ENCODE measurements at places on chromosomes 12 and 14.

DNA sequence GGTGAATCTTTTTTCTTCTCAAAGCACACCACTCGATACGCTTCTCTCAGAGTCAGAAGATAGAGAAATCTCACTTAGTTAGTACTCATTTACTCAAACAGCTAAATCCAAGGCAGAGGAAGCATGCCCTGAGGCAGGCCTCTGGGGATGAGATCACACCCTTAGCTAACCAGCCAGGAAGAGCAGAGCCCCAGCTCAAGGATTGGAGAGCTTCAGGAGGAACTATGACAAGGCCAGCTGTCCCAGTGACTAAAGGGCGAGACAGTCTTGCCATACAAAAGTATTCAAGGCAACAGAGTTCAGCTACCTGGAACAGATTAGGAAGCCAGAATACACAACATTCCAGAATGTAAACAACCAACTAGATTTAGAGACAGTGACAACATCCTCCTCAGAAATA, 197.7 kb upstream of the CCDC196 start:
- DNase-seq = no peak

DNA sequence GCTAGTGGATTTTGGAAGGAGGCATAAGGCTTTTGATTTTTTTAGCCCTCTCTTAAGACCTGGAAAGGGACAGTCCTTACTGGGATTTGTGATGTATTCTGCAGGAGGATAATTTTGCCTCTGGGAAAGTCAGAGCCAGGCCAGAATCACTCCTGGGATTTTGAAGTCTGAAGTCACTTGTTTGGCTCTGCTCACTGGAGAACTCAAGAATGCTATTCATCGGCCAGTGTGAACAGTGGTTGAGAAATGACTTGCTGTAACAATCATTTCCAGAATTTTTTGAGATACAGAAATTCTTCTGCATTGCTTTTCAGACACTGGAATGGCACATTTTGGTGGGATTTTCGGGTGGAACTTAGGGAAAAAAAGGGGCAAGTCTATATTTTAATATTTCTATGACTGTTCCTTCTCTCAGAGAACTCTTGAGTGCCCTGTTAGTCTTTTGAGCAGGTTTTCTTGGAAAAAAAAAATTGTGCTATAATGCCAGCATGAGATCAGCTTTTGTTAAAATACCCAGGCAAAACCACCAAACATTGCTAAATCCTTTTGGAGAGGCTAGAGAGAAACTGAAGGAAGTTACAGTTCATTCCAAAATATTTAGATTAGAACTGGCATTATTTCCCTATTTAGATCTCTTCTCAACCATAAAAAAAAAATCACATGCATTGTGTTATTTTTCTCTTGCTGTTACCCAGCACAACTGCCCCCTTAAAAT, 26.1 kb upstream of the BHLHE41 start:
- no peak for DNase-seq

DNA sequence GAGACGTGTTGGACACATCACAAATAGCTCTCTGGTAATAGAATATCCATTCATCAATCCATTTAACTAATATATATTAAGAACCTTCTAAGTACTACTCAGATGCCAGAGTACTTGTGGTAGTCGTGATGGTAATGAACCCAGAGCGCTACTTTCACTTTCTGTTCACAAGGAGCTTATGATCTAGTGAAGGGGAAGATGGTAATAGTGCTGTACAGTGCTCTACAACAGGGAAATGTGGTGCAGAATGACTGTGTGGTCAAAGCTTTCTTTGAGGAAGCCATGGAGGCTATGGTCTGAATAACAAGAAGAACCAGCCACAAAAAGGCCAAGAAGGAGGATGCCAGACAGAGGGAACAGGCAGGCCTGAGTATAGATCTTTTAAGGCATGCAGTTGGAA, 212.0 kb downstream of the PTPRO start:
- no peak for DNase-seq

GRCh38 chr12:47858511-47859266, 39.0 kb upstream of the HDAC7 start:
- no peak for DNase-seq

DNA sequence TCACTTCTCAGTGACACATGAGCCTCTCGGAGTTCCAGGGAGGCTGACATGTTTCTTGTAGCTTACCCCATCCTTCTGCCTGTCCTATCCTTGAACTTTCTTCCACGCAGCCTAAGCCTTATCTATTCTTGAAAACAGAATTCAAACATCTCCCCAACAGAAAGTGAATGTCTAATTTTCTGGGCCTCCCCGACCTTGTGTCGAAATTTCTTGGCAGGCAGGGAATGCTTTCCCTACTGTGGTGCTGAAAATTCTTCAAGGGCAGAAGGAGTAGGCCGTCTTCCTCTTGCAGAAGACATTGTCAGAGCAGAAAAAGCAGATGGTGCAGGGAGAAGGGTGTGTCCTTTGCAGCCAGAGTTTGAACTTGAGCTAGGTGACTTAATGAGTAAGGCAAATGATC, 63.0 kb upstream of the TCL1B start:
- no peak for DNase-seq

DNA sequence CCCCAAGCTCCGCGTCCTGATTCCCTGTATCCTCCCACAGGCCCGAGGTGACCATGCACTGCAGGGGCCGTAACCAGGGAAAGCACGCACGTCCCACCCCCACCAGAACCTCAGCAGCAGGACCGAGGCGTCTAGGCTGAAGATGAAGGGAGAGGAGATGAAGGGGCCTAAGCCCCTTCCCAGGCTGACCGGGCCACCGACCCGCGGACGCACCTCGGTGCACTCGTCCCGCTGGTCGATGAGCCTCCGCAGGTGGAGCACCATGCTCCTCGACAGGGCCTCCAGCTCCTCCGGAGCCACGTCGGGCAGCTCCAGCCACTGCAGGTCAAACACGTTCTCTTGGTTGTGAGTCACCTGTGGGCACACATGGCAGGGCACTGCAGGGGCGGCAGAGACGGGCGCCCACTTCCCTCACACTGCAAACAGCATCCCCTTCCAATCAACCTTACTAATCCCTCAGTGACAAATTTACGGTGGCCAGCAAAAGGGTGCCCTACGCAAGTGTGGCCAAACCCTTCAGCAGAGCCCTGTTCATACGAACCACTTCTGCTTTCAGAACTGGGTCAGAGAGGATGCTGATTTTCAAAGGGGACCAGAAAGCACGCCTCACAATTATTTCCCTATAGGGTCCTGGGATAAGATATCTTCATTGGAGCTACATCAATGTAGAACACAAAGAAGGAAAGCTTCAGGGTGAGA, 77.8 kb downstream of the CCDC88C start:
- no peak for DNase-seq

GRCh38 chr14:102046337-102047278, 40.2 kb downstream of the HSP90AA1 start:
- DNase-seq = no peak

- no peak for DNase-seq
Measured at GRCh38 chr12:125143491-125143890, 78.3 kb downstream of the AACS start.

DNA sequence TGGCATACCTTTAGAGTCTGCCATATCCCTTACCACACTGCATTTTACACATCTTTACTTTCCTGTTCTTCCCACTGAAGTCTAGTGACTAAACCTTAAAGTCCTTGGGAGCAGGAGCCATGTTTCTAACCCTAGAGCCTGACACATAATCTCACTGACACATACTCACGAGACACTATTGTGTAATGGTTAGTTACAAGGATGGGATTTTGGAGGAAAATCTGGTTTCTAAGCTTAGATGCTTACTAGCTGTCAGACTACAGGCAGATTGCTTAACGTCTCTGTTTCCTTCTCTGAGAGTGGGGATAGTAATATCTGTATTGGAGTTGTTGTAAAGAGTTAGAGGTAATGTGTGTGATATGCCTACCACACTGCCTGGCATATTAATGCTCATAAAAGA, 6.2 kb upstream of the DYRK4 start:
- no peak for DNase-seq

- DNase-seq = no peak
Measured at GRCh38 chr14:97021001-97021400, 223.8 kb downstream of the VRK1 start.

DNA sequence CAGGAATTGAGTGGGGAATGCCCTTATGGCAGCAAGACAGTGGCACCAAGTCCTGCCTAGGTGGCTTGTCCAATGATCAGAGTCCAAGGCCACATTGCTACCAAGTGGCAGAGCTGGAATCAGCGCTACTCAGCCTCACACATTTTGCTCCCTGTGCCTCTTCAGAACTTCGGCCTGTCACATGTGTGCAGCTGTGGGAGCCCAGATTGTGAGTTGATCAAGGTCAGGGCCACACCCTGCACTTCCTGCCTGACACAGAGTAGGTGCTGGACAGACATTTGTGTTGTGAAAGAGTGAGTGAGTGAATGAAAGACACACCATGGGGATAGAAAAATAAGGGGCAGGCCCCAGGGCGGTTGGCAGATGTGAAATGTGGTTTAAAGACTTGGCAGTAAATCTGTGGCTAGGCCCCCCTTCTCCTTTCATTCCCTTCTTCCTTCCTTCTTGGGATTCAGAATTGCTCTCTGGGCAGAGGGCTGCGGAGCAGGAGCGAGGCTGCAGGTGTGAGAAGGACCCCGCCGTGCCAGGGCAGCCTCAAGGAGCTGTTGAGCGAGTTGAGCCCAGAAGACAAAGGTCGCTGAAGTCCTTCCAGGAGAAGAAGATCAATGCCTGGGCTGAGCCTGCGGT, 83.5 kb downstream of the SLC25A47 start:
- DNase-seq = no peak

DNA sequence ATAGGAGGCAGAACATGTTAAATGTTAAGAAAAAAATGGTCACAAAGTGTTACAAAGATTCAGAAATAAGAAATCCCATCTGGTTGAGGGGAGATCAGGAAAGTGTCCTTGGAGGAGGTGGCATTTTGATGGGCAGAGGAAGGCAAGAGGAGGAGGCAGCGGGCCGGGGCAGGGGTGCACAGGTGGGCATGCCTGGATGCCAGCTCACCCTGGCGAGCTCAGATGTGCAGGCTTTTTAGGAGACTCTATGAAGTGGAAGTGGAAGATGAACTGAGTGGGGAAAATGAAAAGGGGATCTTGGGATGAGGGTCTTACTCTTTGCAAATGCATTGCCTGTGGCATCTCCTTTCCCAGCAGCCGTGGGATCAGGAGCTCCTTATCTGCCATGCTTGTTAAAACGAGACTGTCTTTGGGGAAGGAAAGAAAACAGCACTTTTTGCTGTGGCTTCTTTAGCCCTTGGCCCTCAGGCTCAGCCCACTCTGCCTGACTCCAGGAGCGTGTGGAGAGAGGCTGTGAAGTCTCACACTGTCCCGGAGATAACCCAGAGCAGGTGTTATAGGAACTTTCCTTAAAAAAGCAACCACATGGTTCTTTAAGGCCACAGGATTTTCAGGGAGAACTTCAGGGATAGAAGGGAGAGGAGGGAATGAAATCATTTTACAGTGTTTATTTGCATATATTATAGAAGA, 62.6 kb downstream of the ELK3 start:
- no peak for DNase-seq

DNA sequence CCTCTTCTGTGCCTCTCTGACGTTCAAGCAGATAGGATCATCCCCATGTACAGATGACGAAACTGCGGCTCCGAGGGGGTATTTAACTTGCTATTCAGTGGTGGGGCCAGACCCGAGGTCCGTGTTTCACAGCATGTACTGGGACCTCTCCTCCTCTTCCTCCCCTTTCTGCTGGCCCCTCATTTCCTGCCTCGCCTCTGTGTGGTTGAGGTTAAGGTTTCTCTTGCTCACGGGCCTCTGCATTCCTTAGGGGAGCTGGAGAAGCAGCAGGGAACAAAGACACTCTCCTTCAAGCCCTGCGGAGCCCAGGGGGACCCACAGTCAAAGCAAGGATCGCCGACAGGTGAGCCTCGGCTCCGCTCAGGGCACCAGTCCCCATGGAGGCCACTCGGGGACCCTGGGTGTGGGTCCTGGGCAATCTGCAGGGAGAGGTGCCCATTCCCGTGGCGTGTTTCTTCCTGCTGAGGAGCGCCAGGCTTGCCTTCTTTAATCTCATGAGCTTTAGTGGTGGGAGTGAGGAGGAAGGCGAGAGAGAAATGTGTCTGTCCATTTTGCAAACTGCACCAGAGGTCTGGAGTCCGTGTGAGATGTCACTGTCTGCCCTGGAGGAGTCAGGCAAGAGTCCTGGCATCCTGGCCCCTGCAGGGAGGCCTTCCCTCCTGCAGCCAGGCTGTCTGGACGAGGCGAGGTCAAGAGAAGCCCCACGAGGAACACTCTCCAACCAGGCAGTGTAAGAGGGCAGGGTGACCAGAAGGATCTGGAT, 45.0 kb downstream of the SLC6A12 start:
- no peak for DNase-seq

GRCh38 chr12:65162609-65163008, 6.8 kb upstream of the LEMD3 start:
- no peak for DNase-seq

GRCh38 chr12:5376591-5377207, 55.2 kb upstream of the NTF3 start:
- no peak for DNase-seq

DNA sequence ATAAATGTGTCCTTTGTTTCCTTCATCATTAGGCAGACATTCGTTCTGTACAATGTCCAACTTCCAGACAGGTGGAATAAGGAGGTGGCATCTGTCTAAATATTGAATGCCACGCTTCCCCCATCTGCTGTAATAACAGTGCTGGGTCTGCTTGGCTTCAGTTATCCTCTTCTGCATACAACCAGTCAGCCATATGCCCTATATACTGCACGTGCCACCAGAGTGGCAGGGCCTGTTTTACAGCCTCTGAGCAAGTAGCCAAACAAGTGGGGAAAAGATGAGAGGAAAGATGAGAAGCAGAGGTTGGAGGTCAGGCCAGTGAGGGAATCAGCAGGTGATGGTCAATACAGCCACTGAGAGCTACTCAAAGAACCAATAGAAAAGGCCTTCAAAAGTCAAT, 55.4 kb downstream of the OTX2 start:
- DNase-seq = no peak

- no peak for DNase-seq
Measured at GRCh38 chr14:57199921-57200320, 68.8 kb downstream of the EXOC5 start.

DNA sequence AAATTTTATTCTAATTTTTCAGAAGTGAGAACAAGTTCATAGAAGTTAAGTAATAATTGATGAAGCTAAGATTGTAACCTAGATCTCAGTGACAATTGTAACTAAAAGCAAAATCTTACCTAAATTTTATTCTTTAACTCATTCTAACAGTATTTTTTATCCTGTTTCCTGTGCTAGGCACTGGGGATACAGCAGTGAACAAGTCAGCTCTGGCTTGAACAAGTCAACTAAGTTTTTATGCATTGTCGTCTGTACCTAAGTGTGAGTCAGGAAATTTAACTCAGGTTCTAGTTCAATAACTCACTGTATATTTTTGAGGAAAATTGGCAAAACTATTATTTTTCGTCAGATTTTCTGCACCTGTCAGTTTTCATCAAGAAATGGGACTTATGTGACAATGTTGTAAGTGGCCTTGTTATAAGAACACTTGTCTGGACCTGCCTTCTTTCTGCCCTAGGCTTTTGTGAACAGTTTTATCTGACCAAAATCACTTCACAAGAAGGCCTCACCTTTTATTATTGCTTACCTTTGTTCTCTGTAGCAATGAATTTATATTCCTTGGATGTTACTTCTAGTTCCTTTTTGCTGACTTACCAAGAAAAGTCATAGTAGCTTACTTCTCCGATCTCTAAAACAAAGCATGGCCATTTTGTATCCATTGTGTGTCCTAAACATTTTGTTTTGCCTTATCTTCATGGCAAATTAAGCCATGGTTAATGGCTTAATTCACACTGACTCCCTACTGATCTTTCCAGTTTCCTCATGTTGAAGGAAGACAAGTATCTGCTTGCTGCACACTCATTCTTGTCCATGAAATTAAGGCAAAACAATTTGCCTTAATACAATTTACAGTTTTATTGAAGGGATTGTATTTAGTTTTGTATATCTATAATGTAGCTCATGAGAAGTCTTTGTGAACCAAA, 2.7 kb downstream of the TMTC3 start:
- DNase-seq = no peak
